ENCODE measurements at places on chromosomes 11 and 22. TPM values are rescaled to one million over a fixed set of nuclear protein-coding genes. Genes with fewer than 3 reads are reported as not detected.

DNA sequence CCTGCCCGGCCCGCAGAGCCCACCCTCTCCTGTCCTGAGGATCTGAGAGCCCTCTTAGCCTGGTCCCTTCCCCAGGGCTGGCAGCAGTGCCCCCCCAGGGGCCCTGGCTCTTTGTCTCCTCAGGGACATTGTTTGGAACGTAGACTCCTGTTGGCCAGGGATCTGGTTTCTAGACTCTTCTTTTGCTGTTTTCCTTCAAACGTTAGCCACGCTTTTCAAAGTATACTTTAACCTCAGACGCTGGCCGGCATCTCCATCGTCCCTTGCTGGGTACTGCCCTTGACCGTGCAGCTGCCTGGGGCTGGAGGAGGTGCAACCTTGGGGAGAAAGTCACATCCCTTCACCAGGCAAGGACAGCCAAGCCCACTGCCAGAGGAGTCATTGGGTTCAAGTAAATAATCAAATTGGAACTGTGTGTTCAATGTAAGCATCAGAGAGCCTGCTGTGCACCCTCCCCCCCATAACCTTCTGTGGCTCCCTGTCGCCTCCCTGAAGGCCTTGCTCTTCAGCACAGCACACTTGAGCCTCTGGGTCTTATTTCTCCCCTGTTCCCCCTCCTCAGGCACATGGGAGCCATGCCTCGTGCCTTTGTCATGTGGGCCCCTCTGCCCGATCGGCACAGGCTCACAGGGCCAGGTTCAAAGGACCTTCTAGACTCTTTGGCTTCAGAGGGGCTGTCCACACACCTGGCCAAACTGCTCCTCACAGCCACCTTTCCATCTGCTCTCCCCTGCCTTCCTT is 21.8 kb upstream of the WNT7B start:
- peak; percentile 2 for DNase-seq

DNA sequence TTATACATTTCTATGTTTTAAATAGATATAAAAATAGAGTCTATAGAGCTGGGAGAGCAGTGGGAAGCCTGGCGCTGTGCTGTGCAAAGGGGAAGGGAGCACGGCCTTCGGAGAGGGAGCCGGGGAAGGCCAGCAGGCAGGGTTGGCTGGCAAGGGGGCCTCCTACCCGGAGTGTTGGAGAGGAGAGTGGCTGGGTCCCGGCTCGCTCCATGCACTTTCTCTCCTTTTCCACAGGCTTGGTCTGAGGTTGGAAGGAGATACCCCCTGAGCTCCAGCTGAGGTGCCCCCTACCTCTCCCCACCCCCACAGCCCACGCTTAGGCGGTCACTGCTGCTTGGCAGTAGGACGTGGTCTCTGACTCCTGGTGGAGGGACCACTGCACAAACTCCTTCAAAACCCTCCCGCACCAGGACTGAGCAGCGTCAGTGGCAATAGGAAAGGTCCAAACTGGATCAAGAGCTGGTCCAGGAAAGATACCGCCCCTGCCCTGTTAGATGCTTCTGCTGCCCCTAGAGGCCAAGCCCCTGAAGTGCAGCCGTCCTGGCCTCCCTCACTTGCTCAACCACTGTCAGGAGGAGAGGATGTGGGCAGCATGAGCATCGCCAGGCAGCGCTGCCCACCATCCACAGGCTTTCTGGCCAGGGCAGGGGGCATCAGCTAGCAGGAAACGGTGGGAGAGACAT is 52.9 kb downstream of the SYT13 start:
- peak; percentile 79 for DNase-seq

GRCh38 chr11:62540804-62541701 is 5.6 kb downstream of the AHNAK start:
- DNase-seq, result peak; percentile 65

GRCh38 chr11:115817844-115818468 is 313.7 kb upstream of the CADM1 start:
- no peak for DNase-seq

DNA sequence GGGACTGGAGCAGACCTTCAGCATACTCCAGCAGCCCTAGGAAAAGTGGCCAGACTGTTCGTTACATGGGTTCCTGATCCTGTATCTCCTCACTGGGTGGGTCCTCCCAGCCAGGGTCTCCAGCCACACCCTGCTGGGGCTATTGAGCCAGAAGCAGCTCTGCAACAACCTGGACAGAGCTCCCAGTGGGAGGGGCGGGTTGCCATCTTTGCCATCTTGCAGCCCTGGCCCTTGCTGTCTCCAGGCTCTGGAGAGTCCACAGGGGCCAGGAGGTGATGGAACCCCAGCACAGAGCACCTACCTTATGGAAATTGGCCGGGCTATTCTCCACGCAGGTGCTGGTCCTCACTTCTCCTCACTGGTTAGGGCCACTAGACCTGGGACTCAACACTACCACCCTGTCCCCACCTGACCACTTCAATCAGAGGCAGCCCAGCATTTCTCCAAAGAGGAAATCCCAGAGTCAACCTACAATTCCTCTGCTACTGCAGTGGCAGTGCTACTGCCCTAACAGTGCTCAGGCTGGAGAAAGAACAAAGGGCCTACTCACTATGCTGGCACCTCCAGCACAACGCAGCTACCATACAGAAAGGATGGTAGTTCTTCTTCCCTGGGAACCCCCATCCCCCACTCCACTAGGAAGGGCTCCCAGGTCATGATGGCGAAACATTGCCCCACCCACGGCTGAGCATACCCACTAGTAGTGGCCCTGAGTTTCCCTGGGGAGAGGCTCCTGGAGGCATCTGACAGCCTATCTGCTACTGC is 290.2 kb upstream of the NCAM1 start:
- no peak for DNase-seq

GRCh38 chr11:2083411-2083810 is 55.8 kb downstream of the IGF2 start:
- DNase-seq, result no peak

GRCh38 chr22:19772673-19773469 is 12.3 kb downstream of the TBX1 start:
- no peak for DNase-seq

DNA sequence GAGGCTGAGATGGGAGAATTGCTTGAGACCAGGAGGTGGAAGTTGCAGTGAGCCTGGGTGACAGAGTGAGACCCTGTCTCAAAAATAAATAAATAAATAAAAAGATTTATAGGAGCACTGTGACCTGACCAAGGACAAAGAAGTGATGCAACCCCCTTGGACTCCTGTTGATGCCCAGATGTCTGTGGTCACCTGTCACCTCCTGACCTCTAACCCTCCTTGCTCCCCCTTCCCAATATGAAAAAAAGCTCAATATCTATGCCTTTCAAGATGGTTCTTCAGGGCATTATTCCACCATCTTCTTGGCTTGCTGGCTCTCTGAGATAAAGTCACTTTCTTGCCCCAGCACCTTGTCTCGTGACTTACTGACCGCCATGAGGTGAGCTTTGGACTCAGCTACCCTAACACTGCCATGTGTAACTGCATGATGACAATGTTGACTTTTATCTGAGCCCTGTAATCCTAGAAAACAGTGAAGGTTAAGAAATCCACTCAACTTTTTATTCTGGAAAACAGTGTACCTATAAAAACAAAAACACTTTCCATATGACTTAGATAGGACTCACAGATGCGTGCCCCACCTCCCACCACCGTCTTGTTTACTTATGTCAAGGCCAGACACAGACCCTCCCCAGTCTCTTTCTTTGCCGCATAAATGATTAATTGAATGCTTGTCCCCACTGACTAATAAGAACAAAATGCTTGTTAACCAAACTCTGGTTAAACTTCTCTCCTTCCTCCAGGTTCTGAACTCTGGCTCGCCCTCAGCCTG is 360.5 kb downstream of the BUD13 start:
- DNase-seq, result no peak

DNA sequence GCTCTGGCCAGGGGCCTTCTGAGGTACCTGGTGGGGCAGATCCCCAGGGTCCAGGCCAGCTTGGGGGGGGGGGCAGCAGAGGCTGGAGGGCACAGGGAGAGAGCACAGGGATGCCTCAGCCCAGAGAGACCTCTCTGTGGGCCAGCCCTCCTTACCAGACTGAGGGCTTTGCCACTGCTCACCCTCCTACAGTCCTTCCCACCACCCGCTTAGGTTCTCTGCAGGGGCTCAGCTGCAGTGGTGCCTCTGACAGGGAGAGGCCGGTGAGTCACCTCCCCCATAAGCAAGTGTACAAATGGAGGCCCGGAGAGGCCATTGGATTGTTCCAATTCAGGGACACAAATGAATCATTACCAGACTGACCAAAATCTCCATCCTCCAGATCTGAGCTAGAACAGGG is 68.1 kb upstream of the LMO1 start:
- DNase-seq, result no peak

- no peak for DNase-seq
Measured at GRCh38 chr11:57203359-57203758, 21.6 kb downstream of the LRRC55 start.

DNA sequence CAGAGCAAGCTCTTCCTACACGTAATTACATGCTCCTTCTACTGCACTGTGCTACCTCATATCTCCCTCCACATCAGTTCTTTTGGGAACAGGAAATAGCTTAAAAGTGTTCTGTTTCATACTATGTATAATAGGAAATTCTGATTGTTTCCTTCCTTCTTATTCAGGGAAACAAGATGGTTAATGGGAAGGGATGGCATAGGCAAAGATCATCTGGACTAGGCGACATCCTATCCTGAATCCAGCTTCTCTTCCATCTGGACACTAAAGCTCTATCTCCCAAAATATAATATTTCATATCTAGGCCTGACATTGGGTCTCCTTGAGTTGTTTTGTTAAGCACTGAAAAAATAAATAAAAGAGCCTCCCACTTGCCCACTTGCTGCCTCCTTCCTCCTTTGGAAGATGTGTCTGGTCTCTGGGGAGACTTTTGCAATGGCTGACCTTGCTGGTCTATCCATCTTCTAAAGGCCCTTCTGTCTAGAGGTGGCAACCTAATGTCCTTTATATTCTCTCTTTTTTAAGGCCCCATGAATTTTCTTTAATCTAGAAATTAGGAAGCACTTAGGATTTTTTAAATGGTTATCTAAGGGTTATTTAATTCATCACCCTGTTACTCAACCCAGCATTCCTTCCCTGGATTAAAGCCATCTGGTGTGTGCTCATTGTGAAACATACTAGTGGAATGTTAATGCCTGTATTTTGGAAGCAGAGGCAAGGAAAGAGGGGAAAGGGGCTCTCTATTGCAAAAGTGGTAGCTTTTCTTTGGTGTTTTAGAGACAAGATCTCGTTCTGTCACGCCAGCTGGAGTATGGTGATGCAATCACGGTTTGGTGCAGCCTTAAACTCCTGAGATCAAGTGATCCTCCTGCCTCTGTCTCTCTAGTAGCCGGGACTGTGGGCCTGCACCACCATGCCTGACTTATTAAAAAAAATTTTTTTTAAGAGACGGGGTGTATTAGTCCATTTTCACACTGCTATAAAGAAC is 20.6 kb downstream of the CLMP start:
- DNase-seq, result no peak

- DNase-seq, result no peak
Measured at GRCh38 chr22:44382116-44383038, 69.6 kb upstream of the SHISAL1 start.

GRCh38 chr11:19978668-19979518 is 181.4 kb downstream of the DBX1 start:
- DNase-seq, result peak; percentile 44

DNA sequence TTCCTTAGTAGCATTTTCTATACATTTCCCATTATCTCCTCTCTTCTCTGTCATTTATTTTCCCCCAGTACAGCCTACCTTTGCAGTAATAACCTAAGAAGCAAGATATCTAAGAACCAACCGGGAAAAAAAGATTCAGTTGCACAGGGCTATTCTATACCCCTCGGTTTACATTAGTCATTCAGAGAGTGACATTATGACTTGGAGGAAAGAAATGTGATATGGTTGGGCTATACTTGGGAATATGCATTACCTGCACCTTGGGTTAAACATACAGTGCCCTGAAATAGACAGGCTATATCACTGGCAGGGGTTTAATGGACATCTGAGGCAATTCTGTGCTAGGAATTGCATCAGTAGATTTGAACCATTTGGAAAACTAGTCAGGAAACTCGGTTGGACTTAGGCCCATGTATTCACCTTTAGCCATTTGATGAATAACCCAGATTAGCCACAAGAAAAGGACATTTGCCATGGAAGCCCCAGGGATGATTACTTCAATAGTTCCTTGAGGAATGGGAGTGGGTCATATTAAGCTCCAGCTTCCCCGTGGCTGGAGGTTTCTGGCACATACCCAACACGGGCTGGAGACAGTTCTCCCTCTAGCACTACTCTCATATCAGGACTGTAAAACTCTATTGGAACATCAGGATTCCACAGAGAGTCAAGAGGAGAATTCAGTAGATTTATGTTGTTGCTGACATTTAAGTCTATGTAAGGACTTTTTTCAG is 973.2 kb downstream of the NTM start:
- DNase-seq, result no peak

- no peak for DNase-seq
Measured at GRCh38 chr11:44016546-44017442, 31.0 kb upstream of the ACCSL start.

- DNase-seq, result peak; percentile 28
Measured at GRCh38 chr11:45658292-45658991, 7.0 kb downstream of the CHST1 start.

DNA sequence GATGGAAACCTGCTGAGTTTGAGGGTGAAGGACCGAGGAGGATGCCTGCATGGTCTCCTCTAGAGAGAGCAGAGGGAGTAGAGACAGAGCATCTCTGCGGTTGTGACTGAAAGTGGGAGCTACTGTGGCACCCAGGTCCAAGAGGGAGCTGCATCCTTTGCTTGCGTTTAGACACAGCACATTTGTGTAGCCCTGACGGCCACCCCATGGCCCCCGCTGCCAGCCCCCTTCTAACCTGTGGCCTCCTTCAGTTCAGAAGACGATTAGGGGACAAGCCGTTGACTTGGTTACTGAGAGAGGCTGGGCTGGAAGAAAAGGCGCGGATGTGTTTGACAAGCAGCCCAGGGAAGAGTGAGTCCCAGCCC is 690.9 kb downstream of the BRD1 start:
- no peak for DNase-seq

- no peak for DNase-seq
Measured at GRCh38 chr11:73285721-73286120, 13.6 kb downstream of the P2RY6 start.

DNA sequence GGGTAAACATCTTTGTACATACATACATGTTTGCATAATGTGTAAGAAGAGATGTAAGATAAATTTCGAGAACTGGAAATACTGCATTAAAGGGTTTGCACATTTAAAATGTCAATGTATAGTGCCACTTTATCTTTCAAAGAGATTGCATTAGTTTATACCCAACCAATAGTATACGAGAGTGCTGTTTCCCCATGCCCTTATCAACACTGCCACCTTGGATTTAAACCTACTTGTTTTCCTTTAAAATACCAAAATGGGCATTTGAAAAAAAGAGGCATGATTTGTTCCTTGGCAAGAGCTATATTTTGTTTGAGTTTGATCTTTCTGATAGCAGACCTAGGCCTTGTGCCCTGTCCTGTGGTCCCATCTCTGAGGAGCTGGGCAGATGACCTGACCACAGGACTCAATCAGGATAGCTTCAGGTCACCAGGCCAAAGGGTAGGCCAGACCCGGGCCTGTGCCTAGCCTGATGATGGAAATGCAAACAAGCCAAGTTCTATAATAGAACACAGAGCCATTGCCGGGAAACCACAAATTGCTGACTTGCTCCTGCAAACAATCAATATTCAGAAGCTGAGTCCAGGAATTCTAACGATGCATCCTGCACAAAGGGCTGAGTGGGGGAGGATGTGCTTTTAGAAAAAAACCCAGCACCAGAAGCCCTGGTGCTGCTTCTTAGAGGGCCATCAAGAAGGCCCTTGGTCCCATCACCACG is 16.9 kb upstream of the ALG8 start:
- no peak for DNase-seq

Gene CDC42EP1
- total RNA-seq, result 0.59 TPM

Gene CCDC89
- not detected for total RNA-seq

Gene SPON1
- 1.4 TPM for total RNA-seq

Gene APOA1
- not detected for total RNA-seq

Gene FIBIN
- total RNA-seq, result not detected

Gene RIBC2
- total RNA-seq, result 9.5 TPM

Gene SERHL2
- 1.4 TPM for total RNA-seq

Gene BRSK2
- 1.1 TPM for total RNA-seq

Measured in activated CD8-positive, alpha-beta T cell treated with anti-CD3 and anti-CD28 coated beads for 36 hours (primary cell).